ENCODE measurements at places on chromosomes 1 and 21.

- DNase-seq = peak; percentile 85
Observed at GRCh38 chr1:110542725-110543124, 23.8 kb upstream of the KCNA10 start.

DNA sequence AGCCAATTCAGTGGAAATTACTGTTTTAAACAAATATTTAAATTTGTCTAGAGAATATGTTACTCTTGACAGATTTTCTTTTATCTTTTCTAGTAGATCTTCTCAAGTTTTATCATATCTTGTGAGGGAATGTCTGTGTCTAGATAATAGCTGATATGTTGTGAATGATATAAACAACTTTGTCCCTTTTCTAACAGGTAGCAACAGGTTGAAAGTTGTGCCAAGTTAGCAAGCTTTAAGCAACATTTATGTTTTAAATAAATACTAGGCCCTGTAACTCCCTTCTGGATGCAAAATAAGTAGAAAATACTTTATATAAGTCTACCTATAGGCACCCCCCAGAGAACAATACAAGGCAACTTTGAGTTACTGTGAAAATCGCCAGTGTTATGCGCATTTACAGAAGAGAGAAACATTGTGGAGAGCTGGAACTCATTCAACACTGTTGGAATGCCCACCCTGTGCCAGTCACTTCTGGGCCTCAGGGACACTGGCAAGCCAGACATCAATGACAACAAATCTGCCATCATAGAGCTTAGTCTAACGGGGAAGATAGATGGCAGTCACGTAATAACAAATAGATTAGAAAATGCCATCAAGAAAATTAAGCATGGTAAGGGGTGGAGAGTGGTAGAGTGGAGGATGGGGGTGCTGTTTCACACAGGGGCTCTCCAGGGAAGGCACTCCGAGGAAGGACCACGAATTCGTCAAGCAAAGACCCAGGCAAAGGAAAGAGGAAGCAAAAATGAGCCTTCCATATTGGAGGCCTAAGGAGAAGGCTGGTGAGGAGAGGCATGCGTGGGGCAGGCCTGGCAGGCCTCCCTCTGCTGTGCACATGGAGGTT lies 4.4 kb downstream of the MAP3K21 start:
- no peak for DNase-seq

DNA sequence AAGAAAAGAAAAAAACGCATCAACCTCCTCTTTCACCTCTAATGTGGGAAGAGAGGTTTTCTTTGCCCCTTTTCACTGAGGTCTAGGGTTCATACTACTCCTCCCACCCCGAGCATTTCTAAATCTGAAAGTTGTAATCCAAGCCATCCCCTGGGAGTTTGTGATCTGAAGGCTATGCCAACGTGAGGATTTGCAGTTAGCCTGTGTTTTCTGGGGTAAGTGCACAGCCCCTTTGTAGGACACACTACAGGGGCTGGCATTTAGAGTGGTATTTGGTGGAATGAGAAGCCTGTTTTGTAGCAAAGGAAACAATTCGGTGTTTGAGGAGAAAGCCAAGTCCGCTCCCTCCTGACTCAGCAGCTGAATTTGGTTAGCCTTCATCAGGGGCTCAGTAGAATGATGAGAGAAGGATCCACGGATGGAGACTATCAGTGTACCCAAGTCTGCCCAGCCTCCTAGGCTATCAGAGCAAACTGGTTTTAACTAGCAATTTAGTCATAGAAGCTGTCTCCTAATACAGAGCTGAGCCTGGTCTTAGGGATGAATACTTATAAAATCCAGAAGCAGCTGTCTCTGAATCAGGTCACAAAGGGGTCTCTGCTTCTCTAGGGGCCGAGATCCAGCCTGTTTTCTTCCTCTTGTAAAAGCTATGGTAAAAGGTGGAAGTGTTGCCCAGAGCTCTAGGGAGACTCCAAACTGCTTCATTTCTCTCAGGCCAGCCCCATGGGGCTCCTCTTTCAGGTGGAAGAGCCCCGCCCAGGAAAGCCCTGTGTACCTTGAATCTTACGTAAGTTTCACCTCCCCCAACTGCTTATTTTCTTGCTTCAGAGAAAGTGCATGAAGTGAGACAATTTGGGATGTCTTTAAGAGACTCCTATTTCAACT lies 2.1 kb downstream of the PCP4L1 start:
- DNase-seq = no peak

- no peak for DNase-seq
Observed at GRCh38 chr1:227712648-227713047, 22.5 kb downstream of the JMJD4 start.

DNA sequence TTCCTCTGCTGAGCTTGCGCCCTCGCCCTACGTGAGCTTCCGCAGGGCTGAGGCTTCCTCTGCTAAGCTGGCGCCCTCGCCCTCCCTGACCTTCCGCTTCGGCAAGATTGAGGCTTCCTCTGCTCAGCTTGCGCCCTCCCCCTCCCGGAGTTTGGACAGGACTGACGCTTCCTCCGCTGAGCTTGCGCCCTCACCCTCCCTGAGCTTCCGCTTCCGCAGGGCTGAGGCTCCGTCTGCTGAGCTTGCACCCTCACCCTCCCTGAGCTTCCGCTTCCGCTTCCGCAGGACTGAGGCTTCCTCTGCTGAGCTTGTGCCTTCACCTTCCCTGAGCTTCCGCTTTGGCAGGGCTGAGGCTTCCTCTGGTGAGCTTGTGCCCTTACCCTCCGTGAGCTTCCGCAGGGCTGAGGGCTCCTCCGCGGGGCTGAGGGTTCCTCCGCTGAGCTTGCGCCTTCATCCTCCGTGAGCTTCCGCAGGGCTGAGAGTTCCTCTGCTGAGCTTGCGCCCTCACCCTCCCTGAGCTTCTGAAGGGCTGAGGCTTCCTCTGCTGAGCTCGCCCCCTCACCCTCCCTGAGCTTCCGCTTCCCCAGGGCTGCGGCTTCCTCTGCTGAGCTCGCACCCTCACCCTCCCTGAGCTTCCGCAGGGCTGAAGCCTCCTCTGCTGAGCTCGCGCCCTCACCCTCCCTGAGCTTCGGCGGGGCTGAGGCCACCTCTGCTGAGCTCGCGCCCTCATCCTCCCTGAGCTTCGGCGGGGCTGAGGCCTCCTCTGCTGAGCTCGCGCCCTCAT lies 753.6 kb upstream of the TPTE start:
- DNase-seq = no peak

DNA sequence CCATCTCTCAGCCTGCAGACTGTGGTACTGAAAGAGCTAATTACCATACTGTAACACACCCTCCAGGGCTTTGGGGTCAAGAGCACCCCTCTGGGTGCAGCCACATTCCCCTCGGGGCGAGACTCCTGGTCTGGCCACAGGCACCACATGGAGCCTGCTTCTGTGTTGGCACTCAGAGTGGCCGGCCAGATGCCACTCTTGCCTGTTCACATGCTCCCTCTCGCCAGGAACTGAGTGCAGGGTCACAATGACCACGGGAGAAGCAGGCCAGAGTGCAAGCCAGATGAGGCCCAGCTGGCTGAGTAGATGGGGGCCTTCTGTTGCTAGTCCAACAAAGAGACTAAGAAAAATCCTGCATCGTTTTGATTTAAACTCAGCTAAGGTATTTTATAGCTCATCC lies 864.0 kb downstream of the KCNT2 start:
- no peak for DNase-seq

DNA sequence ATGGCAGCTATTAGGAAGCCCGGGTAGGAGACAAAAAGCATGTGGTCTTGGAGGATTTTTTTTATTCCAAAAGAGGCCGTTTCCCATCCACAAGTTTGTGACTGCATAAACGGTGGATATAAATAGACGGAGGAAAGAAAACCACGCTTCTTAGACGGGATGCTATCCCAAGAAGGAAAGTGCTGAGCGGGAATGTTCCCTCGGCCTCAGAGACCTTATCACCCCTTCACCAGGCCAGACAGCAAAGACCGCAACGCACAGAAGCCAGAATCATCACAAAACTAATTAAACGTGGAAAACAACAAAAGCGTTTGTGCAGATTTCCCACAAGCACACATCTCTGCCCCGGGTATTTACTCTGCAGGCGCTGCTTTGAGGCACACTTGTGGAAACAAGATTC lies 43.2 kb downstream of the HLCS start:
- no peak for DNase-seq

DNA sequence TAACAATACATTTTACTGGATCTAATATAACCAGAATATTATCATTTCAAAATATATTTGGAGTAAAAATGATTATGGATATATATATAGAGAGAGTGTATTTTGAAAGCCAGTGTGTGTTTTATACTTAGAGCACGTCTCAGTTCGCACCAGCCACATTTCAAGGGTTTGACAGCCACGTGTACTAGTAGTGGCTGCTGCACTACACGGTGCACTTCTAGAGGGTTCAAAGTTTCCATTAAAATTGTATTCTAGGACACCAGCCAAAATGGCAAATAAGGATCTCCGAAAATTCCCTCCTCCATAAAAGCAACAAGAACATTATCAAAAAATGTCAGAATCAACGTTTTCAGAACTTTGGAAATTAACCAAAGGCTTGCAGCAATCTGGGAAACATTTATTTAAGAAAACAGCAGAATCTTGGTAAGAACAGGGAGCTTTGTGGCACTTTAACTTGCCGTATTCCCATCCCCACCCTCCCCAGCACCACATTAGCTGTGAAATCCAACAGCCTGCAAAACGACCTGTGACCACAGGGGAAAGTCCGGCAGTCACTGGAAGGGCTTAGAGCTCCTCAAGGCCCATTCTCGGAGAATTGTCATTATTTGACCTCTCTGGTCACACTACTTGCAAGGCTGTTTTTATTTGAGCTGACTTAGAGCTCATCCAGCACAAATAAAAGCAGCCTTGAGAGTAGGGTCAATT lies 33.5 kb upstream of the MRPS6 start:
- DNase-seq = no peak

All from inflammatory macrophage treated with lipopolysaccharide for 4 hours (primary cell).